ENCODE measurements at places on chromosomes 1 and 21. TPM values are rescaled to one million over a fixed set of nuclear protein-coding genes. Genes with fewer than 3 reads are reported as not detected.

The FYB2 gene
- 0.26 TPM for total RNA-seq

The AADACL3 gene
- total RNA-seq, result not detected

The FALEC gene
- 0.43 TPM for total RNA-seq

- H3K36me3 ChIP-seq, result no peaks in the 10 kb centered on the region
- H3K27me3 ChIP-seq, result no peaks in the 10 kb centered on the region
- no peaks in the 10 kb centered on the region for H3K4me1 ChIP-seq
- DNase-seq, result no peak
- H3K27ac ChIP-seq, result no peak overlapping the region
- H3K4me3 ChIP-seq, result no peak overlapping the region
Measured at GRCh38 chr1:199336745-199337640, 690.5 kb upstream of the NR5A2 start.

The METTL18 gene
- 4.1 TPM for total RNA-seq

DNA sequence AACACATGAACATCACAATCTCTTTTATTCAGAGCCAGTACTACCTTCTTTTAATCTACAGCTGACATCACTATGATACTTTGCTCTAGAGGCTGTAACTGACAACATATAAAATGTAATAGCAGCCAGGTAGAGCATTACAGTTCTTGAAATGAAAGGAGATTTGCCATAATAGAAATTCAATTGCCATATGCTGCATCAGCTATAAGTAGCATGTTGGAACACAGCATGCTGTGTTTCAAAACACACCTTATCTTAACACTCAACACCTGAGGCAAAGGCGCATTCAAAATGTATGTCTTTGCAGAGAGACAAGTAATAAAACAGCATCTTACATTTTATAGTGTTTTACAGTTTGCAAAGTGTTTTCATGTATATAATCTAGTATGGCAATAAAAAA, 24.0 kb upstream of the KRTAP21-1 start:
- no peaks in the 10 kb centered on the region for H3K36me3 ChIP-seq
- no peaks in the 10 kb centered on the region for H3K4me1 ChIP-seq
- no peak overlapping the region for H3K27ac ChIP-seq
- DNase-seq, result no peak
- H3K4me3 ChIP-seq, result no peak overlapping the region

GRCh38 chr1:63032171-63032570, 248.2 kb downstream of the ATG4C start:
- H3K27me3 ChIP-seq, result no peaks in the 10 kb centered on the region
- no peaks in the 10 kb centered on the region for H3K4me1 ChIP-seq
- no peak overlapping the region for H3K4me3 ChIP-seq

The RCSD1 gene
- 0.98 TPM for total RNA-seq

All from astrocyte (in vitro differentiated cells and primary cell).